ENCODE measurements at places on chromosomes 1 and 21.

DNA sequence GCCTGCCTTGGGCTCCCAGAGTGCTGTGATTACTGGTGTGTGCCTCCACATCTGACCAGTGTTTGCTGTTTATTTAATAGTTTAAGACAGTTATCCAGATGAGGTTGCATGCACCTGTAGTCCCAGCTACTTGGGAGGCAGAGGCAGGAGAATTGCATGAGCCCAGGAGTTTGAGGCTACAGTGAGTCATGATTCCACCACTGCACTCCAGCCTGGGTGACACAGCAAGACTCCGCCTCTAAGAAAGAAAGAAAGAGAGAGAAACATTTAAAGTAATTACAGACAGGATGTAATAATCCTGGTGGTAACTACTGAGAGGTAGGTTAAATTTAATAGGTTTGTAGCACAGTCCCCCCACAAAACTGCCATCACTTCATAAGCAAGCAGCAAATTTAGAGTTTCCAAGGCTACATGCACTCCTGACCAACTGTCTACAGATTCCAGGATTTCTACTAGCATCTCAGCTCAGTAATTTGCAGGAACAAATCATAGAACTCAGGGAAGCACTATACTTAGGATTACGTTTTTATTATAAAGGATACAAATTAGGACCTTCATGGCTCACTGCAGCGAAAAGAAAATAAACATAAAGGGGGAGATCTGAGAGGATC lies 89.6 kb downstream of the PKN2 start:
- DNase-seq = no peak

DNA sequence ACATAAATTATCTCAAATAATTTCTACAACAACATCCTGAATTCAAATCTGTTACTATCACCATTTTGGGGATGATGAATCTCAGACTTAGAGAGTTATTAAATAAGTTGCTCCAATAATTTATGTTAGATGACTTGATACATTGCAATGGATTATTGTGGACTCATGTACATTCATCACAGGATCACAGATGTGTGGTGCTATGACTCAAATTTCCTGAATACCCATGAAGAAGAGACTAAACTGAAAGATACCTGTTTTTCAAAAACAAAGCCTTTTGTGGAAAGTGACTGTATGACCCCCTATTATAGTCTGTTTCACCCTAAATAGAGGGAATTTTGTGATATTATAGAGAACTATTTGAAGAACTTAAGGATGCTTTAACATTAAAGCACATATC lies 315.0 kb downstream of the PLA2G4A start:
- no peak for DNase-seq

DNA sequence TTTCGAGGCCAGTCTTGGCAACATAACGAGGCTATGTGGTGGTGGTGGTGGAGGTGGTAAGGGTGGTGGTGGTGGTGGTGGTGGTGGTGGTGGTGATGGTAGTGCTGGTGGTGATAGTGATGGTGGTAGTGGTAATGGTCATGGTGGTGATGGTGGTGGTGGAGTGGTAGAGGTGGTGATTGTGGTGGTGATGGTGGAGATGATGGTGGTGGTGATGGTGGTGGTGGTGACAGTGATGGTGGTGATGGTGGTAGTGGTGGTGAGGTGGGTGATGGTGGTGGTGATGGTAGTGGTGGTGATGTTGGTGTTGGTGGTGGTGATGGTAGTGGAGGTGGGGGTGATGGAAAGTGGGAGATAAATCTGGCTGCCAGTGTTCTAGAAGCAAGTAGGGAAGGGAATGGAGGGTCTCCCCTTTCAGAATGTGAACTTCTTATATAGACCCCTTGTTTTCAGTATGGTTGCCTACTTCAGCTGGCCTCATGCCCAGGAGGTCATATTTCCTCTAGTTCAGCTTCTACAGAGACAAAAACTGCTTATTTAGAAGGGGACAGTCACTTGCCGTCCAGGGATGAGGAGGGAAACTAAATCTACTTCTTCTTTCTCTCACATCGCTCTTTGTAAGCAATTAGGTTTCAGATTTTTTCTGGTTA lies 27.5 kb downstream of the SH3BGR start:
- DNase-seq = no peak

DNA sequence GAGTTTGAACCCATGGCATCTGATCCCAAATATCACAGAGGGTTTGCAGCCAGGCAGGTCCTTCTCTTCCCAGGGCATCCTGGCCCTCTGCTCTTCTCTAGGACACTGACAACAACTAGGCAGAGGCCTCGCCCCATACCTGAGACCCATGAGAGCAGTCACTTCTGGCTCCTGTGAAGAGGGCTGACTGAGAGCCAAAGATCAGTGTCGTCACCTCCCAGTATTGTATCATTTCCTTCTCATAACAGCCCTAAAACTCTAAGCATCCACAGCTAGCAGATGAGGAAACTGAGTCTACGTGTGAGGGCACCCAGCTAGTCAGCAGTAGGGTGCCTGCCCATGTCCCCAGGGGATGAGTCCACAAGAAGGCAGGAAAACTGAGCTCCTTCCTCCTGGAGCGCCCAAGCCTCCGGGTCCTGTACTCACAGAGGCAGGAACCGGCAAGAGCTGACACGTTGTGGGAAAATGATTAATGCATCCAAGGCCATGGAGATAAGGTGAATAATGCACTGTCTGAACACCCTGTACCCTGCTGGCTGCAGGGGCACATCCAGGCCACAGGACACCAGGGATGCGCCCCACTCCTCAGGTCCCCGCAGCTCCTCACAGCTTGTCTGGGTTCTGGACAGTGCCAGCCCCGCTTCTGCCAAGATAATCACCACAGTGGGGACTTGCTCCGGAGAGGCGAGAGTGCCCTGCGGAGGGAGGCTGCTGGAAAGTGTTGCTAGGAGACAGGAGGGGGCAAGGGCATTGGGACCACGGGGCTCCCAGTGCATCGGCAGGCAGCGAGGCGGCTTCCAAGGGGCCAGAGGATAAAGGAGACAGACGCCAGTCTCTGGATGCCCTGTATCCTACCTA lies 340.0 kb downstream of the NPHP4 start:
- no peak for DNase-seq

GRCh38 chr21:36423771-36424433 lies 38.7 kb downstream of the CHAF1B start:
- DNase-seq = no peak
